Activated CD4-positive, alpha-beta T cell treated with anti-CD3 and anti-CD28 coated beads, Interleukin-2, amount 10 ng/mL, durations not matched to agents 7 days and 5 days (primary cell): ENCODE measurements at places on chromosomes 13 and 19. TPM values are rescaled to one million over a fixed set of nuclear protein-coding genes. Genes with fewer than 3 reads are reported as not detected.

The CNN1 gene
- not detected for total RNA-seq

DNA sequence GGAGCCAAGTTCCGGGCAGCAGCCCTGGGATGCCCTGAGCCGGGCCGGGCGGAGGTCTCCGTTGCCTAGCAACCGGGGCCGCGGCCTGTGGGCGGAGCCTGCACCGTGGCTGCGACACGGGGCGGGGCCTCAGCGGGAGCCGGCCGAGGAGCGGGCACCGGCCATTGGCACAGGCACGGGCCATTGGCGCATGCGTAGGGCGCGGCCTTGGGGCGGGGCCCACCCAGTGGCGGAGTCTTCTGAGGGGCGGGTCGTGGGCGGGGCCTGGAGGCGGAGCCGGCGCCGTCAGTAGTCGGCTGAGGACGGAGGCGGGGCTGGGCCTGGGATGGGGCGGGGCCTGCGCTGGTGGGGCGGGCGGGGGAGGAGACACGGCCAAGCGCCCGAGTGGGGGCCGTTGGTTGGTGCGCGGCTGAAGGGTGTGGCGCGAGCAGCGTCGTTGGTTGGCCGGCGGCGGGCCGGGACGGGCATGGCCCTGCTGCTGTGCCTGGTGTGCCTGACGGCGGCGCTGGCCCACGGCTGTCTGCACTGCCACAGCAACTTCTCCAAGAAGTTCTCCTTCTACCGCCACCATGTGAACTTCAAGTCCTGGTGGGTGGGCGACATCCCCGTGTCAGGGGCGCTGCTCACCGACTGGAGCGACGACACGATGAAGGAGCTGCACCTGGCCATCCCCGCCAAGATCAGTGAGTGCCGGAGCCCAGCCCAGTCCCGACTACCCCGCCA lies at the start of gene IZUMO4:
Gene IZUMO4, plus strand, starts transcription at position 436 of the 723 bp plus-strand sequence. Its CDS starts 31 bp downstream, at position 467.
- peak within 1 kb of the TSS; percentile 99 for H3K4me3 ChIP-seq
- H3K27ac ChIP-seq, result peak within 1 kb of the TSS; percentile 93
- peaks cover 30% of the 10 kb centered on the region for H3K36me3 ChIP-seq

DNA sequence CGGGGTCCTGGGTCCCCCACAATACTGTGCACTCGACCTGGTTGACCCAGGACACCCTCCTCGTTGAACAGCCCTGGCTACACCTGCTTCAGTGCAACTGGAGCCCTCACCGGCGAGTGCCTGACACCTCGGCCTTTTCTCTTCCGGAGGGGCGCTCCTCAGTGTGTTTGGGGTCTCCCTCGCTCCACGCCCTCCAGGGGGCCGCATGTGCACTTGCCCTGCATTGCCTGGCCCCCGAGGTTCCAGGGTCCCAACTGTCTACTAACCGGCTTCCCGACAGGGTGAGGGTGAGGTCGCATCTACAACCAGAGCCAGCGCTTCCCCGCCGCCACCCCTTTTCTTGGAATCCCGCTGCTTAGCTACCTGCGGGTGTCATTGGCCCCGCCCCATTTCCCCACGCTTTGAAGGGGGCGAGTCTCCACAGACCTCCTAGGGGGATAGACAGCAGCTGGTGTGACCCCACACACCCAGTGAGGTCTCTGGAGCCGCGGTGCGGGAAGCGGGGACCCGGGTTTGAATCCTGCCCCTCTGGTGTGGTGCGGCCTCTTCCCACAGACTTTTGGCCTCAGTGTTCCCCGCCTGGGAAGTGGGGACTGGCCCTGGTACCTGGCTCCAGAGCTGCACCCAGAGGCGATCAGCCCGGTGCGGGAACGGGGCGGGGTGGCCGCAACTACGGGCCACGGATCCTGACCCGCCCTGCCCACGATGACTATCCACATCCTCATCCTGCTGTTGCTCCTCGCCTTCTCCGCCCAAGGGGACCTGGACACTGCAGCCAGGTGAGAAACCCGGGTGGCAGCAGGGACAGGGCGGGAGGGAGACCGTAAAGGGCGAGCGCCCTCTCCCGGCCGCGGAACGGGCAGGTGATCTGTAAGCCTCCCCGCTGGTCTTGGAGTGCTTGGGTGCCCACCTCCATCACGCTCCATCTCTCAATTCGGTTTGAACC lies at the start of gene ADM5:
Gene ADM5, plus strand, starts transcription at position 462 of the 946 bp plus-strand sequence. Its CDS starts 244 bp downstream, at position 706.
- peaks cover 20% of the 10 kb centered on the region for H3K36me3 ChIP-seq
- H3K4me3 ChIP-seq, result peak within 1 kb of the TSS; percentile 77
- DNase-seq, result peak; percentile 31

- H3K27me3 ChIP-seq, result no peaks in the 10 kb centered on the region
- DNase-seq, result no peak
- H3K4me3 ChIP-seq, result no peak overlapping the region
- no peak overlapping the region for H3K27ac ChIP-seq
Measured at GRCh38 chr13:74067818-74068217, 66.4 kb downstream of the KLF12 start.

DNA sequence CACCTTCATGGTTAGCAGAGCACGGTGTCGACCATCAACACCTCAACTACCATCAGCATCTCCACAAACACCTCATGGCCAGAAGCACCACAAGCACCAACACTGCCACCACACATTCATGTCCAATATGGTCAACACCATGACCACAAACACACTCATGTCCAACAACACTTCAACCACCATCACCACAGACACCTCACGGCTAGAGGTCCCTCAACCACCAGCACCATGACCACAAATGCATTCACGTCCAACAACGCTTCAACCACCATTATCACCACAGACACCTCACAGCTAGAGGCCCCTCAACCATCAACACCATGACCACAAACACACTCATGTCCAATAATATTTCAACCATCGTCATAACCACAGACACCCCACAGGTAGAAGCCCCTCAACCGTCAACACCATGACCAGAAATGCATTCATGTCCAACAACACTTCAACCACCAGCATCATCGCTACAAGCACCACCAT lies 10.2 kb downstream of the TRAPPC5 start:
- no peak overlapping the region for H3K27ac ChIP-seq
- H3K36me3 ChIP-seq, result no peaks in the 10 kb centered on the region
- no peak overlapping the region for H3K4me3 ChIP-seq
- no peaks in the 10 kb centered on the region for H3K4me1 ChIP-seq

The EFNA2 gene
- total RNA-seq, result not detected

GRCh38 chr13:32048816-32049215 lies 17.2 kb downstream of the FRY start:
- H3K27ac ChIP-seq, result no peak overlapping the region
- H3K4me3 ChIP-seq, result no peak overlapping the region
- peaks cover 17% of the 10 kb centered on the region for H3K36me3 ChIP-seq

DNA sequence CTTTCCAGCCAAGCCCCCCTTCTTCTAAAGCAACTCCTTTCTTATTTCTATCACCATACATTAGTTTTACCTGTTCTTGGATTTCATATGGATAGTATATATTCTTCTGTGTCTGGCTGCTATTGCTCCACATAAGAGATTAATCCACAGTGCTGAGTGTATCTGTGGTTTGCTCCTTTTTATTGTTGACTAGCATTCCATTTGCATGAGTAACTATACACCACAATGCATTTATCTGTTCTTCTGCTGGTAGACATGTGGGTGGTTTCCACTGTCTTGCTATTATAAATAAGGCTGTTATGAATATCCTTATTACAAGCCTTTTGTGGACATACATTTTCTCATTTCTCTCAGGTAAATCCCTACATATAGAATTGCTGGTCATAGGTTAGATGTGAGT lies 138.2 kb downstream of the SLC7A1 start:
- H3K27ac ChIP-seq, result no peak overlapping the region
- H3K4me3 ChIP-seq, result no peak overlapping the region
- H3K4me1 ChIP-seq, result no peaks in the 10 kb centered on the region
- peaks cover 11% of the 10 kb centered on the region for H3K27me3 ChIP-seq

DNA sequence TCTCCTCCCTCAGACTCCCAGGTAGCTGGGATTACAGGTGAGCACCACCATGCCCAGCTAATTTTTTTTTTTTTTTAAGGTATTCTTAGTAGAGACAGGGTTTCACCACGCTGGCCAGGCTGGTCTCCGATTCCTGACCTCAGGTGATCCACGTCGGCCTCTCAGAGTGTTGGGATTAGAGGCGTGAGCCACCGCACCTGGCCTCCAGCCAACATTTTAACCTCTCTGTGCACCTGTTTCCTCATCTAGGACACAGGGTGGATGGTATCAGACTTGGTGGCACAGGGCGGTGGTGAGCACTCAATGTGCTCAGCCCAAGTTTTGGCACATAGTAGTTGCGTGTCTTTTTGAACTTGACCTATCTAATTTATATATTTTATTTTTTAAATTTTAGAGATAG lies 12.5 kb downstream of the APBA3 start:
- no peak overlapping the region for H3K27ac ChIP-seq
- no peak for DNase-seq
- no peaks in the 10 kb centered on the region for H3K4me1 ChIP-seq
- no peak overlapping the region for H3K4me3 ChIP-seq
- no peaks in the 10 kb centered on the region for H3K27me3 ChIP-seq
- H3K36me3 ChIP-seq, result peaks cover 23% of the 10 kb centered on the region

The SBSN gene
- total RNA-seq, result not detected

DNA sequence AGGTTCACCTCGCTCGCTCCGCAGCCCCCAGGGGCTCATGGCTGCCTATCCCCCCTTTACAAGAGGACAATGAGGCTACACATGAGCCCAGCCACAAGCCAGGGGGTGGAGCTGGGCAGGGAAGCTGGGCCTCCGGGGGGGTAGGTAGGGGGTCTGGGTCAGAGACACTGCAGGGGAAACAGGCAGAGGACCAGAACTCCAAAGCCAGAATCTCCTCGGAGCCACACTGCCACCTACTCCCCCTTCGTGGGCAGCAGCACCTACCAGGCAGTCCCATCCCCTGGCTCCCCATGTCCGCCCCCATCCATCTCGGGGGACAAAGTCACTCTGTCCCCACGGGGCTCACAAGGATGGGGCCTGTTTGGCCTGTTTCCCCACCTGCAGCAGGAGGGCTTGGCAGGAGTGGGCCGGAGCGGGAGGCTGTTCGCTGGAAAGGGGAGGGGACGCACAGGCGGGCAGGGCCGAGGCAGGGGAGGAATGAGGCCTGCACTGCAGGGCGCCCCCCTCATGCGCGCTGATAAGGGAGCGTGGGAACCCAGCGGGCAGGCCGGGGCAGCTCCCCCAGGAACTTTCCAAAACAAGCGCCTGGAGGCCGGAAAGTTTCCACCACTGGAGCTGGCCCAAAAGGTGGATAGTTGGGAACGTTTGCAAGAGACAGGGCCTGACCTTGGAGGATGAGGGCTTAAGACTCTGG lies 545 bp upstream of the ISYNA1 start:
- DNase-seq, result no peak
- no peak overlapping the region for H3K4me3 ChIP-seq
- H3K36me3 ChIP-seq, result peaks cover 19% of the 10 kb centered on the region
- H3K4me1 ChIP-seq, result peaks cover 37% of the 10 kb centered on the region
- H3K27me3 ChIP-seq, result no peaks in the 10 kb centered on the region
- H3K27ac ChIP-seq, result no peak overlapping the region

GRCh38 chr19:12752056-12752781 lies 628 bp downstream of the BEST2 start:
- H3K27ac ChIP-seq, result no peak overlapping the region
- peaks cover 12% of the 10 kb centered on the region for H3K36me3 ChIP-seq
- H3K4me1 ChIP-seq, result peaks cover 4% of the 10 kb centered on the region

- no peaks in the 10 kb centered on the region for H3K36me3 ChIP-seq
- no peaks in the 10 kb centered on the region for H3K27me3 ChIP-seq
- no peak overlapping the region for H3K4me3 ChIP-seq
- H3K27ac ChIP-seq, result no peak overlapping the region
- no peak for DNase-seq
- no peaks in the 10 kb centered on the region for H3K4me1 ChIP-seq
Measured at GRCh38 chr13:71524613-71525304, 342.2 kb downstream of the DACH1 start.

The FAM216B gene
- not detected for total RNA-seq

- H3K27ac ChIP-seq, result no peak within 1 kb of the TSS
- peak; percentile 90 for DNase-seq
- H3K4me3 ChIP-seq, result no peak within 1 kb of the TSS
- no peaks in the 10 kb centered on the region for H3K4me1 ChIP-seq
- no peaks in the 10 kb centered on the region for H3K27me3 ChIP-seq
- peaks cover 9% of the 10 kb centered on the region for H3K36me3 ChIP-seq
Measured at GRCh38 chr19:56507446-56508289, at the start of gene ZNF471. Gene ZNF471, plus strand, starts transcription at chr19:56507855. Its CDS starts 3,717 bp downstream, at chr19:56511572.

- no peaks in the 10 kb centered on the region for H3K27me3 ChIP-seq
- no peak overlapping the region for H3K27ac ChIP-seq
- H3K4me3 ChIP-seq, result no peak overlapping the region
- no peaks in the 10 kb centered on the region for H3K36me3 ChIP-seq
Measured at GRCh38 chr13:37492075-37492474, 106.5 kb downstream of the POSTN start.

DNA sequence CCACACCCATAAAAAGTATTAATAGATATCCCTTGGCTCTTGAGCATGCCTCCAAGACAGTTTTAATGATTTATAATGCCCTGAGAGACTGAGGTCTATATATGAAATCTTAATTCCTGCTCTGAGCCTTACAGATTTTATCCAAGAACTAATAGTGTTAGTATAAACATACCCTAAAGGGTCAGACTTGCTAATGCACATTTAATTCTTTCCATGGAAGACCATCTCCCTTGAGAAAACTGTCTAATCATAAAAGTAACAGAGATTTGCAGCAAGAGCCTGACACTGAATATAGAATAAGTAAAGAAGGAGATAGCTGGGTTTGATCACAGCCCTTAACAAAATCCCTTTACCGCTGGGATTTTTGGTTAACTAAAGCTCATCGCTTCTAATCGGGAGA lies 650.8 kb upstream of the KLF12 start:
- no peak overlapping the region for H3K4me3 ChIP-seq
- DNase-seq, result no peak
- H3K4me1 ChIP-seq, result no peaks in the 10 kb centered on the region

The PRKD2 gene
- 175 TPM for total RNA-seq

The RNF17 gene
- 0.29 TPM for total RNA-seq

GRCh38 chr19:51361239-51361638 lies 4.9 kb downstream of the ETFB start:
- no peak overlapping the region for H3K27ac ChIP-seq
- H3K4me1 ChIP-seq, result peaks cover 51% of the 10 kb centered on the region
- H3K36me3 ChIP-seq, result peaks cover 10% of the 10 kb centered on the region
- no peaks in the 10 kb centered on the region for H3K27me3 ChIP-seq
- DNase-seq, result no peak
